ENCODE measurements at places on chromosomes 5 and 9.

- DNase-seq, result no peak
Observed at GRCh38 chr5:2005101-2006041, 122.6 kb upstream of the IRX4 start.

DNA sequence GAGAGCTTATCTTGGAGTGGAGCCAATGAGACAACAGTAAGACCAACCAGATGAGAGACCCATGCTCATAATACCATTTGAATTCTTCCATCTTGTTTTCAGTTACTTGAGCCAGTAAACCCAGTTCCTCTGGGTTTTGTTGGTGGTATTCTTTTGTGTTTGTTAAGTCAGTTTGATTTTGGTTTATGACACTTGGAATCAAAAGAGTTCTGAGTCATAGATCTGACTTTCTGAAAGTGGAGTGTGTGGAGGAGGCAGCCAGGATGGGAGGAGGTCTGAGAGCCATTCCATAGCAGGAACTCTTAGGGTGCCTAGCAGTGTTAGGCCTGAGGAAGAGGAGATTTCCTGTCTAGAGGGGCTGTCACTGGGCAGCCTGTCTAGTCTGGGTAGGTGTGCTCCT is 24.6 kb upstream of the PANK3 start:
- no peak for DNase-seq

DNA sequence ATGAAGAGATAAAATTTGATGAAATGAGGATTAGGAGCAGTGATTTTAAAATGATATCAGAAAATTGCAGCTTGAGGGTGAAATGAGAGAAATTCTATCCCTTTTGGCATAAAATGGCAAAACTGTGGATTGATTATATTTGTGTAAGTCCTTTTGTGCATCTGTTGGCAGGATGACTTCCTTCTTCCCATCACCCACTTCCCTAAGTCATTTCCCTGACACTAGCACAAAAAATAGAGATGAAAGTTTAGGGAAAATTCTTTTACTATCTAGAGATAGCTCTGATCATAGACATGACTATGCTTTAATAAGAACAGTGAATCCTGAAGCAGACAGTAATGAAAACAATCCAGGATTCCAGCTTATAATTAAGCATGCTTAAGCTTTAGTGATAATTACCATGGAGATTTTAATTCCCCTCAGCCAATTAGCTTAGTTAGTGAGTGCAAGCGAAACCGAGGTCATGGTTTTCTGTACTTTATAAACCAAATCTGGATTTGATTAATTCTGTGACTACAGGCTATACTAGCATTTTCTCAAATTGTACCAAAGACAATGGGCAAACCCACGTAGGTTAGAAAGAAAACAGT is 163.6 kb upstream of the TARS1 start:
- DNase-seq, result no peak

DNA sequence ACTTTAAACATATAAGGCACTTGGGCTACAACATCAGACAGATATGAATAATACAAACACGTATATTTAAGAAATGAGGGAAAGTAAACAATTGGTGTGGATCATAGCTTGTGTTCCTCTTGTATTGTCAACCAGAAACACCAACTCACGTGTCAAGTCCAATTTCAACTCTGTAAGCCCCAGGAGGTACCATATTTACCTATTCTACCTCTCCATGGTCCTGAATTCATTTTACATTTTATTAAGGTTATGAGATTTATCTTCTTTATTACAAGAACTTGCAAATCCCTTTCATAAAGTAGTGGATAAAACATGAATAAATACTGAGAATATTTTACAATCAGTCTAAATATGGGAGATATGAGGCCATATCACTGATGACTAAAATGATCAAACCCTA is 501.6 kb downstream of the MAT2B start:
- no peak for DNase-seq

DNA sequence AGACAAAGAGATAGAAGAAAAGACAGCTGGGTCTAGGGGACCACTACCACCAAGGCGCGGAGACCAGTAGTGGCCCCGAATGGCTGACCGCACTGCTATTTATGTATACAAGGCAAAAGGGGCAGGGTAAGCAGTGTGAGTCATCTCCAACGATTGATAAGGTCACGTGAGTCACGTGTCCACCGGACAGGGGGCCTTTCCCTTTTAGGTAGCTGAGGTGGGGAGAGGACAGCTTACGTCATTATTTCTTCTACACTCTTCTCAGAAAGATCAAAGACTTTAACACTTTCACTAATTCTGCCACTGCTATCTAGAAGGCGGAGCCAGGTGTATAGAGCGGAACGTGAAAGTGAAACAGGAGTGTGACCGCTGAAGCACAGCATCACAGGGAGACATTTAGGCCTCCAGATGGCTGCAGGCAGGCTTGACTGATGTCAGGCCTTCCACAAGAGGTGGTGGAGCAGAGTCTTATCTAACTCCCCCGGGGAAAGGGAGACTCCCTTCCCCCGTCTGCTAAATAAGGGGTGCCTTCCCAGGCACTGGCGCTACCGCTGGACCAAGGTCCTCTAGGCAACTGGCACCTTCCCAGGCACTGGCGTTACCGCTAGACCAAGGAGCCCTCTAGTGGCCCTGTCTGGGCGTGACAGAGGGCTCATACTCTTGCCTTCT is 6.1 kb upstream of the PRR16 start:
- no peak for DNase-seq
